ENCODE measurements at places on chromosomes 4 and X.

DNA sequence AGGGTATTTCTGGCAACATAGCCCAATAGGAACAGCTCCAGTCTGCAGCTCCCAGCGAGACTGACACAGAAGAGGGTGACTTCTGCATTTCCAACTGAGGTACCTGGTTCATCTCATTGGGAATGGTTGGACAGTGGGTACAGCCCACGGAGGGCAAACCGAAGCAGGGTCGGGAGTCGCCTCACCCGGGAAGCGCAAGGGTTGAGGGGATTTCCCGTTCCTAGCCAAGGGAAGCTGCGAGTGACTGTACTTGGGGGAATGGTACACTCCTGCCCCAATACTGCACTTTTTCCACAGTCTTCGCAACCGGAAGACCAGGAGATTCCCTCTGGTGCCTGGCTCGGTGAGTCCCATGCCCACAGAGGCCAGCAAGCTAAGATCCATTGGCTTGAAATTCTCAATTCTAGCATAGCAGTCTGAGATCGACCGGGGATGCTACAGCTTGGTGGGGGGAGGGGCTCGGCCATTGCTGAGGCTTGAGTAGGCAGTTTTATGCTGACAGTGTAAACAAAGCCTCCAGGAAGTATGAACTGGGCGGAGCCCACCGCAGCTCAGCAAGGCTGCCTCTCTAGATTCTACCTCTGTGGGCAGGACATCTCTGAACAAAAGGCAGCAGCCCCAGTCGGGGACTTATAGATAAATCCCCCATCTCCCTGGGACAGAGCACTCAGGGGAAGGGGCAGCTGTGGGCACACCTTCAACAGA lies 14.0 kb upstream of the ADAD1 start:
- DNase-seq: no peak

DNA sequence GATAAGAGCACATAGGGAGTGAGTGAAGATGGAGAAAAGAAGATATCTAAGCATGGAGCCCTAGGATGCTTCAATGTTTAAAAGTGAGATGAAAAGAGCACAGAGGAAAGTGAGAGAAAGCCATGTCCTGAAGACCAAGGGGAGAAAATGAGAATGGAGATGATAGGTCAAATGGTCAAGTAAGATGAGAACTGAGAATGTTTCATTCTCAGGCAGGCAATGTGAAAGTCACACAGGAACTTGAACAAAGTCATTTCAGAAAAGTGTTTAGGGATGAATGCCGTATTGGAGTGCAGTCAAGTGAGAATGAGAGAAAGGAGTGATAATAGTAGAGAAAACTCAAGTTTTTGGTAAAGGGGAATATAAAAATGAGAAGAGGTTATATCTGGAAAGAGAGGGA lies 148.7 kb upstream of the PTCHD1 start:
- DNase-seq: no peak

DNA sequence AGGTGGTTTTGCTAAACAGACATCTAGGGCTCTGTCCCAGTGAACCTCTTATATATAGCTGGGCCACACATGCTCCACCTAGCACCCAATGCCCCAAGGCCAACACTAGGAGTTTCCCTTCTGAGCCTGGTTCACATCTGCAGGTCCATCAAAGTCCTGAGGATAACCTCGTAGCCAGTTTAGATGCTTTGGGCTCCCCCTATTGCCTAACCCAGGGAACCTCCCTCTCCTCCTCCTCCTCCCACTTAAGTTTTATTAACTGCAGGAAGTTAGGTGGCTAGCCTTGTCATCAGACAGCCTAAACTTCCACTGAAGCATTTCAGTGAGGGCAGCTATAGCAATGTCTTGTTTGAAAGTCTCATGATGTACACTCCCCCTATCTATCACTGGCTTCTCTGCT lies 88.0 kb downstream of the GUCY2F start:
- no peak for DNase-seq

GRCh38 chr4:47415719-47416118 lies 47.8 kb downstream of the COMMD8 start:
- no peak for DNase-seq

- no peak for DNase-seq
Measured at GRCh38 chrX:154094833-154095232, 2.7 kb downstream of the MECP2 start.

- DNase-seq: no peak
Measured at GRCh38 chrX:97876697-97877407, 993.1 kb downstream of the RPA4 start.

- no peak for DNase-seq
Measured at GRCh38 chr4:186724058-186724863, 605 bp upstream of the FAT1 start.

- no peak for DNase-seq
Measured at GRCh38 chr4:3236326-3236878, 12.6 kb upstream of the MSANTD1 start.

- DNase-seq: no peak
Measured at GRCh38 chrX:71814123-71814912, 51.2 kb downstream of the CXorf49B start.

DNA sequence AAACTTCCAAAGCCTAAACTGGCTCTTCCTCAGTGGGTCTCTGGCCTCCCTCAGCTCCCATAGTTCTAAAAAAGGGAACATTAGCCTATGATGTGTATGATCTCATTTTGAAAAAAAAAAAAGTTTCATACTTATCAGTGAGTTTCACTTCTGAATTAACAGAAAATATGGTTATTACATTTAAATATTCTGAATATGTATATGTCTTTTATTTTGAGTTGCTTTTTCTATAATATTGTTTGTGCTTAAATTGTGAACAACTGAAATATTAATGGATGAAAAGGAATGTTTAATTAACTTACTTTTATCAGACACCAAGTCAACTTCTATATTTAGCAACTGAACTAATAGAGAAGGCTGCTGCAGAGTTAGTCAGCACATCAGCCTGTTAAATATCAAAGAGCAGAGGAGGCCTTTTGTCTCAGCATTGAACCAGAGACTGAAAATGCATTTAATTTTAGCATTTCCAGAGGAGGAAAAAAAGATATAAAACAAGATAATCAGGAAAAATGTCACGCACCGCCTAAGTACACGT lies 20.4 kb upstream of the FHL1 start:
- no peak for DNase-seq

DNA sequence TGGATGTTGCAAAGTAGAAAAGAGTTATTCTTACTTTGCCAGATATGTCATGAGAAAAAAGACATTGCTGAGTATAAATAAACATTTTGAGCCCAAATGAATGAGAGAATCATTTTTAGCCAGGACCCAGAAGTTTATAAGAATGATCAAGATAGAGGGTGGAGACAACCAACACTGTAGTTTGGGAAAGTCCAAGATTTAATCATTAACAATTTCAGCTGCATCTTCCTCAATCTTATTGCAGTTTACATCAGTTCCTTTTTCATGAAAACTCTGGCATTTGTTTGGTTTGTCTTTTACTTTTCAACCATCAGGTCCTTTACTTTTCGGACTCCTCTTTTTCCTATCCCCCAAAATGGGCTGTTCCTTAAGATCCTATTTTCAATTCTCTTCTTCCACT lies 645.9 kb downstream of the ANKRD50 start:
- DNase-seq: no peak

- no peak for DNase-seq
Measured at GRCh38 chr4:162392946-162393345, 229.1 kb upstream of the FSTL5 start.

DNA sequence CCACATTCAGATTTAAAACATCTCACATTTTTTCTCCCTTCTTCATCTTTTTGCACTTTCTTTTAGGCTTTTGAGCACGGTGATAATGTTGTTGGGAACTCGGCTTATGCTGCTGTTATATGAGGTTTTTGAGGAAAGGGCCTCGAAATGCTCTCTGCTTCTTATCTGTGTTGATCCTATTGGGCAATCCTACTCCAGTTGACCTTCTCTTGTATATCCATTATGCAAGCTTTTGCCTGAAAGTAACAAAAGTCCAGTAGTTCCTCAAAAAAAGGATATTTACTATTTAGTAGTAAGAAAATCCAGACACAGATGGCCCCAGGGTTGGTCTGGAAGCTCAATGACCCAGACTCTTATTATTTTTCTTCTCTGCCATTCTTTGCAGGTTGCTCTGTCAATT lies 57.7 kb upstream of the SPANXB1 start:
- no peak for DNase-seq

- no peak for DNase-seq
Measured at GRCh38 chr4:175385797-175386196, 426.3 kb downstream of the GPM6A start.

- no peak for DNase-seq
Measured at GRCh38 chrX:40015693-40016092, 82.1 kb downstream of the BCOR start.

DNA sequence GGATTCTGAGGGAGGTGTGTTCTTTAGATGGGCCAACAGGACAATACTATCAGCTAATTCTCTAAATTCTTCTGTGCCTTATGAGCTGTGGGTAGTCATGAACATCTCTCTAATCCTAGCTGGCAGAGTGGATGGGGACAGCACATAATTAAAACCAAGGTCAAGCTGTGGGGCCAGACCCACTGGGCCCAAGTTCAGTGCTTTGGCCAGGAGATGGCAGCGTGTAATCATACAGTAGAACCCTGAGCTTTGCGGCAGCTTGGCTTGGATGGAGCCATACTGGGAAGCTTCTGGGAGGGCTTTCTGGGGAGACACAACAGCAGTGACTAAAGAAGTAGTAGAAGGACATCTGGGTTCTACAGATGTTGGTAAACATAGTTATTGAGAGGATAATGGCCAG lies 140.3 kb upstream of the CXCL13 start:
- no peak for DNase-seq

DNA sequence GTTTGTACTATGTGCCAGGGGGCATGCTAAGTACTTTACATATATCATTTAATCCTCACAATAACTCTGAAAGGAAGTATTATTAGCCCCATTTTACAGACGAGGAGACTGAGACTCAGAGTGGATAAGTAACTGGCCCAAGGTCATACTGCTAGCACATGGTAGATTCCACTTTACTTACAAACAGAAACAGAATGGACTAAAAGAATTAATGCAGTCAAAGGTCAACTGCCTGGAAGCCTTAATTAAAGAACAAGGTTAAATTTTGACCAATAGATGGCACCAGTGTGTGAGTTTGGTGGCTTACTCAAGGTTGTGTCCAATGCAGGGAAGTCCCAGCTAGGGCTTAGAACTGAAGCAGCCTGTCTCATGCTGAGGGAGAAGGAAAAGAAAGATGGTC lies 4.7 kb downstream of the RIPPLY1 start:
- no peak for DNase-seq

GRCh38 chrX:106751407-106751806 lies 24.9 kb downstream of the RNF128 start:
- no peak for DNase-seq

DNA sequence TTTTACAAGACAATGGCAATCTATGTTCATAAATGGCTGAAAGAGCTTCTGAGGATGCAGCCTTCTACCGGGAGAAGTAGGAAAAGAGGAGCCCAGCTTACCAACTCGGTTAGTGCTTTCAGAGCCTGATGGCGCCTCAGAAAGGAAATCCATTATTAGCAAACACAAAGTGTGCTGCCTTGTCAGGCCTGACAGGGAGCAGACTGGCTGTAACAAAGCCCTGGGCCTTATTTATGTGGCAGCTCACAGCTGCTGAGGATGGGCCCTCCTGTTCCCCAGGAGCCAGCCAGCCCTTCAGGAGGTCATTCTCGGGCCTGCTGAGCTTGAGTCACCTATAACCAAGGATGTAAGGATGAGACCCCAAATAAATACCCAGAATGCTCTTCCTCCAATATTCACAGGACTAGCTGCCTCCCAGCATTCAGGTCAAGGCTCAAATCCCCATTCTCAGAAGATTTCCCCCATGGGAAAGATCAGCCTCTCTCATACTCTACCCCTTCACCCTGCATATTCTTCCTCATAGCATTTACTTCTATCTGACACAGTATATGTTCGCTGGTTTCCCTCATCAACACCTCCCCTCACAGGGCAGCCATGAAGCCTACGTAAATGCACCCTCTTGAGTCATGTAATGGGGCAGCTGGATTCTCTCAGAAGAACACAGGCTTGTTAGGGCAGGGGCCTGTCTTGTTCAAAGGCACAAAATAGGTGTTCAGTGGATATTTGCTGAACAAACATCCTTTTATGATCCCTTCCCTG lies 227.0 kb upstream of the RASGEF1B start:
- DNase-seq: no peak

- DNase-seq: no peak
Measured at GRCh38 chr4:3783693-3784306, 17.6 kb downstream of the ADRA2C start.

DNA sequence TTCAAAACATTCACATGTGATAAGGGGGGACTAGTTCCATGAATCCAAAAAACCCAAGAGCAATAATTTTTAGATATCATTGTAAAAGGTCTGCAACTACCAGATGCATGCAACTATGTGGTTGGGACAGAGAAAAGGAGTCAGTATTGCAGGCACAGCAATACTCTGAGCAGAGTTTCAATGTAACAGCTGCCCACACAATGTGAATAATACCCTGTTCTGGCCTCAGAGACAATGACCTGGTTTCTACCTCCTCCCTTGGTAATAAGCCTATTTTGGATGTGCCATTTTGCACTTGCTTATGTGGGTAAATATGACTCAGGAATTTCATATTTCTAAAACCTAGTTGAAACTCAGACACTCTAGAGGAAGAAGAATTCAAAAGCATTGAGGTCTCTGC lies 194.8 kb upstream of the RASGEF1B start:
- DNase-seq: no peak

- DNase-seq: no peak
Measured at GRCh38 chrX:77436271-77436670, 10.9 kb upstream of the FGF16 start.

GRCh38 chr4:119471259-119471658 lies 149.3 kb upstream of the FABP2 start:
- DNase-seq: no peak

- no peak for DNase-seq
Measured at GRCh38 chr4:140641789-140642439, 73.2 kb upstream of the UCP1 start.
